ENCODE measurements at places on chromosomes 16 and 17.
A peak's percentile ranks its signal among the peaks of the same experiment; 100 is the strongest.

DNA sequence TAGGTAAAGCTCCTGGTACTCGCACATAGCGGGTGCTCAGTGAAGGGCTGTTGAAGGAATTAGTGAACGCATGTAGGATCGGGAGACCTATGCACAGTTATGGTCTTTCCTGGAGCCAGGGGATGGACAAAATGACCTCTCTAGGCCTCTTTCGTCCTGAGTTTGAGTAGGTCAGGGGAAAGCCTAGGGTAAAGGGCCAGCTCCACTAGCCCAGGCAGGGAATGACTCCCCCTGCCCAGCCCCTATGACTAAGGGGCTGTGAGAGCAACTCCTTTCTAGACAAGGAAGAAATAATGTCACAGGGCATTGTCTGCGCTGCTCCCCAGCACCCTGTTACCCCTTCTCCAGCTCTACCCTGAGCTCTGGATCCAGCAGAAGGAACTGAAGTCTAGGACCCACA is 24.6 kb upstream of the FMNL1 start:
- DNase-seq = no peak

DNA sequence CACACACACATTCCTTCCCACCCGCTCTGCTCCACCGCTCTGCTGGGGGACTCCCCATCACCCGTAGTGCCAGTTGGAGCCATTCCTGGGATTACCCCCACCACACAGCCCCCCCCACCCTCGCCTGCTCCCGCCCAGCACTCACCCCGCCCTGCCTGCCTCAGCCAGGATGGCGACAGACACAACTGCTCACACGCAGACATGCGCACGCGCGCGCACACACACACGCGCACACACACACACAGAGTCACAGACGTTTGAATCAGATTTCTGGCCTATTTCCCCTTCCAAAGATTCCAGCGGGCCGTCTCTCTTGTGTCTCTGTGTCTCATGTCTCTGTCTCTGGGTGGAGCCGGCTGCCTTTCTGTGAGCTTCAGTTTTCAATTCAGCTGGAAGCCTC is 4.4 kb downstream of the CACNA1G start:
- no peak for DNase-seq

GRCh38 chr17:78414178-78415162 is 36.0 kb downstream of the PGS1 start:
- peak; percentile 32 for DNase-seq

DNA sequence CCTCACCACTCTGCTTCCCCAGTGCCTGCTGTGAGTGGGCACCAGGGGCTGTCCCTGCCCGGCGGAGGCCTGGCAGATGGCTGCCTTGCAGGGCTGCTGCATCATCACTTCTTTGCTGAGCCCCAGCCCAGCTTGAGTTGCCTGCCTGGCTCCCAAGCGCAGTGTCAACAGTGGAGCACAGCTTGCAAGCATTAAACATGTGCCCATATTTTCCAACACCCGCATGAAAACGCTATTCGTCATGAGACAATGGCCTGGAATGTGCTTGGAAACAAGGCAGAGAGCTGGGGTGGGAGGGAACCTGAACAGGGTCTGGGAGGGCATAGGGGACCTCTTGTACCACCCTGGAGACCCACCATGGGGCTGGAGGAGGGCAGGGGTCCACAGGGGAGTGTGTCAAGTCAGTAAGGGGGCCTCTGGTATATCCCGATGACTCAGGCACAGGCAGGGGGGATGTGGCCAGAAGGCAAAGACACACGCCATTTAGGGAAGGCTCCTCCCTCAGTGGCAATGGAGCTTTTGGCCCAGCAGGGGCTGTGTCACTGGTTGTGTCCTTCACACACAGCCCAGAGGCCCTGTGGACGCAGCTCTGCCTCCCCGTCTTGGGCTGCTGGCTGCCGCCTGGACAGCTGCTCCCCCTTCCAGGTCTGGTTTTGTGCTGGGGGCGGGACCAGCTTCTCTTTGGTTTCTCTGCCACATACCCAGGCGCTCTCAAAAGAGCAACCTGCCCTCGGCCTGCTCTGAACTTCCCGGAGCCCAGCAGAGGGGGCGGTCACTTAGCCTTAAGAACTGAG is 17.4 kb upstream of the MTSS2 start:
- no peak for DNase-seq

DNA sequence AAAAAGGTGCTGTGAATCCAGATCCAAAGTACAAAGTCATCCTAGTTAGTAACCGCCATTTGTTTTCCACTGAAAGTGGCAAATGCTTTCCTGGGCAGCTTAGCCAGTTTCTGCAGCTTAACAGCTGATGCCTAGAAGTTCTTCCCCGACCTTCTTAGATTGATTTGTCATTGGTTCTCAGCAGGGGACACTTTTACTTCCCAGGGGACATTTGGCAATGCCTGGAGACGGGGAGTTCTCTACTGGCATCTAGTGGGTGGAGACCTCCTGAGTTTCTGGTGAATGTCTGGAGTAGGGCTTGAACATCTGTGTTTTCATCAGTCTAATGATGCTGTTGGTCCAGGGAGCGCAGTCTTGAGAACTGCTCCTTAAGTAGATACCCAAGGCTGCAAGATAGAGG is 7.6 kb downstream of the DNAJA3 start:
- no peak for DNase-seq

DNA sequence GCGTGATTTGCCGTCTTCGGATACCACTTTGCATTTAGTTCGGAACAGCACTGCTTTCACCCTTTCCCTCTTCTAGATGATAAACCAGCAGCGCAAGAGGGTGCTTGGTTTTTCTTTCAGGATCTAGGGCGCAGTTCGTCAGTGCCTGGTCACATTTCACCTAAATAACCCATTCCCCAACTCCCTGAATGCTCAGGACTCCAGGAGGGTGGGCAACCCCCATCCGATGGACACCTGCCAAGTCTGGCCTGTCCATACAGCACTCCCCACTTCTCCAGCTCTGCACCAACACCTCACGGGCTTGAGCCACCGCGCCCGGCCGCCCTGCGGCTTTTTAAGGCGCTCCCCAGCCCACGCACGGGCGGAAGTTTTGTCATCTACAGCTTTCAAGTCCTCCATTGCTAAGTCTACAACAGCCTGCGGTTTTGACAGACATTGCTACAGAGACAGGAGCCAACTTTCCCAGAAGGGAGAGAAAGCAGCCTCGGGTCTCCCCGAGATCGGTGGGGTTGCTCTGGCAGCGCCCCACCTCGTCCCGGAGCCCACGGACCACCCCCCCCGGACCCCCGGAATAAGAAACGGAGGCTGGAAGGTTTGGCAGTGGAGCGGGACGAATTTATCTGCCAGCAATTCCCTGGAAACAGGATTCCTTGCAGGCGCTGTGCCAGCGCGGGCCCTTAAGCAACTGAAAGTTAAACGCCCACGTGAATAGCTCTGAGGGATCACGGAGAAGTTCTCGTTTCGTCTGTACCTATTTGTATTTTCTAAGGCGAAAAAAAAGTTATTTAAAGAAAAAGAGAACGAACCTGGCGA is 38.6 kb upstream of the SLFN13 start:
- DNase-seq = peak; percentile 81

- DNase-seq = no peak
Observed at GRCh38 chr16:77332792-77333191, 102.0 kb downstream of the ADAMTS18 start.

GRCh38 chr16:56268799-56269198 is 77.5 kb downstream of the GNAO1 start:
- no peak for DNase-seq

- no peak for DNase-seq
Observed at GRCh38 chr17:28747801-28748750, 4.3 kb downstream of the TRAF4 start.

- no peak for DNase-seq
Observed at GRCh38 chr17:40502716-40503115, 1.3 kb upstream of the TNS4 start.

GRCh38 chr16:53864819-53865493 is 161.0 kb downstream of the FTO start:
- no peak for DNase-seq

- no peak for DNase-seq
Observed at GRCh38 chr17:35725802-35726126, 5.7 kb upstream of the RASL10B start.

- DNase-seq = no peak
Observed at GRCh38 chr16:89410794-89411309, 79.5 kb downstream of the ANKRD11 start.

GRCh38 chr16:31186176-31186575 is 6.2 kb downstream of the FUS start:
- DNase-seq = no peak

GRCh38 chr16:89670496-89671431 is 13.1 kb downstream of the SPATA33 start:
- DNase-seq = no peak

DNA sequence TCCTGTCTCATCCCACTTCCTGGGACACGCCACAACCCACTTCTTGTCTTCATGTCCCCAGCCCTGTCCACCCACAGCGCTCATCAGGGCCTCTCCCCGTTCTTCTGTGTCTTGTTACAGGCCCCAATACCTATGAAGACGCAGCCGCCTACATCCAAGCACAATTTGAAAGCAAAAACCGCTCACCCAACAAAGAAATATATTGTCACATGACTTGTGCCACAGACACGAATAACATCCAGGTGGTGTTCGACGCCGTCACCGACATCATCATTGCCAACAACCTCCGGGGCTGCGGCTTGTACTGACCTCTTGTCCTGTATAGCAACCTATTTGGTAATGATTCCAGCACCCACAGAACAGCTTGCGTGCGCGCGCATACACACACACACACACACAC is 70.6 kb downstream of the AMFR start:
- no peak for DNase-seq

Measured in stimulated activated CD4-positive, alpha-beta T cell treated with anti-CD3 and anti-CD28 coated beads, Interleukin-12 subunit alpha, Interleukin-12 subunit beta, amount 100 ng/mL, for 48 hours (primary cell).